ENCODE measurements at places on chromosomes 6 and 20. TPM values are rescaled to one million over a fixed set of nuclear protein-coding genes. Genes with fewer than 3 reads are reported as not detected.

DNA sequence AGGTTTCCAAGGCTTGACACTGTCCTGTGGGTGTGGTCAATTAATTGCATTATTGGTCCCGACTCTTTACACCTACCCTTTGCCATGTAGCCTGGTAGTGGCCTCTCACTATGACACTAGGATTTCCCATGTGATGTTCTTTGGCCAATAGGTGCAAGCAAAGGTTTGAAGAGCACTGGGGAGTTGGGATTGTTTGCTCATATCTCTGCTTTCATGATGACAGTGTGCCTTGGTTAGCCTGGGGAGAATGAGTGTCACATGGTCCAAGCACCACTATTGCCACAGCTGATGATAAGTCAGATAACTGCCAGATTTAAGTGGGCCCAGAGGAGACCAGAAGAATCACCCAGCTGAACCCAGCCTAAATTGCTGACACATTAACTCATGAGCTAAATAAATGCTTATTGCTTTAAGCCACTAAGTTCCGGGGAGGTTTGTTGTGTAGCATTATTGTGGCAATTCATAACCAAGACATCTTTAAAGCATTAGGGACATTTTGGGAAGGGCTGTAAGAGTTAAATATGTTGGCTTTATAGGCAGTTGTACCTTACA is 17.2 kb upstream of the SCP2D1 start:
- DNase-seq, result no peak

DNA sequence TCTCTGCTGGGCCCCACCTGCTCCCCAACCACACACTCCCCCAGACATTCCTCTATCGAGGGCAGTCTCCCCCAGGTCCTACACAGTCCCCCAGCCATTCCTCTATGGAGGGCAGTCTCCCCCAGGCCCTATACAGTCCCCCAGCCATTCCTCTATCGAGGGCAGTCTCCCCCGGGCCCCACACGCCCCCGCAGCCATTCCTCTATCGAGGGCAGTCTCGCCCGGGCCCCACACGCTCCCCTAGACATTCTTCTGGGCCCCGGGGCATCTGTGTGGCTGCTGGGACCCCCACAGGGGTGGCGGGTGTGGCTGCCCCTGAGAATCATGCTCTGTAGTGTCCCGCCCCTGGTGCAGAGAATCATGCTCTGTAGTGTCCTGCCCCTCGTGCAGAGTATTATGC is 43.6 kb upstream of the BHLHE23 start:
- no peak for DNase-seq

DNA sequence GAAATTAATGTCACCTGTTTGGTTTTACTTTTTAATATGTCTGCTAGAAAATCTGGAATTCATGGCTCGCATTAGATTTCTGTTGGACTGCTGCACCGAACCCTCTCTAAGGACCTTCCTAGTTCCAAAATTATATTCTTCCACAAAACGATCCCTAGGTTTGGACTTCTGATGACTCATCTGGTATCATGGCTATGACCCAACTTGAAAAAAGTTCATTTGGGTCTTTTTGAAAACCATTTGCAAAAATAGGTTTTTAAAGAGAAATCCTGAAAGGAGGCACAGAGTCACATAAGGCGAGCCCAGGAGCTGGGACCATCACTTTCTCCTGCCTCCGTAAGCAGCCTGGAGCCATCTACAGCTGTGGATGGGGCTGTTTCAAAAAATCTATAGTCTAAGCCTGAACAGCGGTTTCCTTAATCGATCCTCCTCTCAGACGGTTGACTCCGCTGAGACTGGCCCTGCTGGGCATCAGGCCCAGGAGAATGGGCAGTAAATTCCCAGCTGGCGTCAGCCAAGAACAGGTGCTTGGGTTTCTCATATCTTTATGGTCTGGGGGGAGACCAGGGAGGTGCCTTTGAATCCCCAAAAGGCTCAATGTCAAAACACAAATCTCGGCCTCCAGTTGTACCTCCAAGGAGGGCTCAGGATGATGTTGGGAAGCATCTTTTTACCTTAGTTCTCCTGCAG is 44.6 kb downstream of the SLC24A3 start:
- DNase-seq, result no peak

The DEFB112 gene
- not detected for total RNA-seq

DNA sequence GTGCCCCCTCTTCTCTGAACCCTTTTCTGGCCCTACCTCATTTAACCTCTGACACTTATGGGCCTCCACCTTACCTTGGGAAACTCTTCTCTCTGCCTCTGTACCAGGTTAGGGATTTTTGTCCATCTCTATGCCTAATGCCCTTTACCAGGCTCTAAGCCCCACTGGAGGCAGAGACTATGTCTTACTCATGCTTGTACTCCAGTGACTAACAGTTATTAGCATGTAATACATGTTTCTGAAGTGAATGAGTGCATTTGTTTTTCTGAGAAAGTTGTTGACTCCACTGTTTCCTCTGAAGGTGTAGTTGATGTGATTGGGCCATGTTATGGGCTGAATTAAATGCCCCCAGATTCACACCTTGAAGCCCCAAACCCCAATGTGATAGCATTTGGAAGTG is 234.3 kb downstream of the PACRG start:
- DNase-seq, result no peak
